Transverse colon (tissue), 4 donors: ENCODE measurements at places on chromosomes 5 and 9.

DNA sequence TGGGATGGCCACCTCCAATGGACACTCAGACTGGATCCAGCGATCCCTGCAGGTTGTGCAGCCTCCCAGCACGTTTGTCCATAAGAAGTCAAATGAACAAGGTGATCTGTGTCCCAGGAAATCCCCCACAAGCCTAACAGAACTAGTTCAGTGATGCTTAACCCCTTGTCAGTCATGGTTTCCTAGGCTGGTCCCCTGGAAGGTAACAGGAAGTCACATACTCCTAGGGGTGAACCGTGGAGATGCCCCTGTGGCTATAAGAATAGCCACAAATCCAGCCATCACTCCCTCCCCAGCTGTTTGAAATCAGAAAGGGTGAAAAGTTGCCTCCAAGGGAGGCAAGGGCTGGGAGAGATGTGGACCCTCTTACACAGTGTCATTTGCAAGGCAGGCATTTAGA is 22.5 kb downstream of the PAX5 start:
- no peak for DNase-seq

- DNase-seq = peak; percentile 65
These were observed 44.3 kb upstream of the BICD2 start for GRCh38 chr9:92808726-92809451.

GRCh38 chr9:121786543-121786948 is 135.1 kb downstream of the DAB2IP start:
- DNase-seq = no peak

- DNase-seq = no peak
These were observed 744.8 kb downstream of the KCTD16 start for GRCh38 chr5:144915452-144915851.

- DNase-seq = no peak
These were observed 123.3 kb downstream of the PHF2 start for GRCh38 chr9:93699650-93700049.

DNA sequence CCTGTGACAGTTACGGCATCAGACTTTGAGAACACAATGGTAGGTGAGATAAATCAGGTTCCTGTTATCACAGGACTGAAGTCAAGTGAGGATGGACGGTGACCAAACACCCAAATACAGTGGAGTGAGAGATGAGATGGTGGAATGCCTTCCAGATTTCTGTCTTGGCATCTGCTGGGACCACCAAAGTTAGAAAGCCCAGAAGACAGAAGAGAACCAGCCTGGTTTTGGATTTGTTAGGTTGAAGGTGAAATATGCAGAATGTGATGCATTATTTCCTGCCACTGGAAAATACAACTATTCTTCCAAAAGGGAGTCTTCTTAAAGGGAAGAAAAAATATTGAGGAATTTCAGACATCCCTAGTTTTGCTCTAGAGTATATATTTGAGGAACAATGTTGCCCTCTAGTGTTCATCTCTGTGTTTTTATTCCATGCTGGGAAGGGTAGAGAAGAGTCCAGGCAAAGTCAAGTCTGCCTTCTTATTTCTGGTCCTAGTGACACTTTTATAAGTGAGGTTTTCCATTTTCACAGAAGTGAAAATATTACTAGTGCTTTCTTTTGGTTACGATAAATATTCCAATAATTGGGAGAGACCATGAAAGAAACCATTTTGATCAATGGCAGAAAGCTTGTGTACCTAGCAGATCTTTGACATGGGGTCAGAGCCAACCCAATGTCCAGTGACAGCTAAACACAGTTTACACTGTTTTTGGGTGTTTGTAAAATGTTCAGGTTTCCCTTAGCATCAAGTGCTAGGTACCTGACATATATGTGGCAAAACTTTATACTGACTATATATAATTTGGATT is 142.3 kb upstream of the ANKH start:
- no peak for DNase-seq

- no peak for DNase-seq
These were observed 93.0 kb upstream of the PAPPA start for GRCh38 chr9:116060631-116061030.

DNA sequence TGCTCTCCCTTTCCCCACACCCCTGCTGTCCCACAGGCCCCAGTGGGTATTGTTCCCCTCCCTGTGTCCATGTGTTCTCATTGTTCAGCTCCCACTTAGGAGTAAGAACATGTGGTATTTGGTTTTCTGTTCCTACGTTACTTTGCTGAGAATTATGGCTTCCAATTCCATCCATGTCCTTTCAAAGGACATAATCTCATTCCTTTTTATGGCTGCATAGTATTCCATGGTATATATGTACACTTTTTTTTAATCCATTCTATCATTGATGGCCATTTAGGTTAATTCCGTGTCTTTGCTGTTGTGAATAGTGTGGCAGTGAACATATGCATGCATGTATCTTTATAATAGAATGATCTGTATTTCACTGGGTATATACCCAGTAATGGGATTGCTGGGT is 25.6 kb downstream of the FER start:
- no peak for DNase-seq

GRCh38 chr5:112779531-112779930 is 41.8 kb downstream of the APC start:
- DNase-seq = no peak

GRCh38 chr5:10442576-10442975 is 897 bp downstream of the ROPN1L start:
- no peak for DNase-seq

DNA sequence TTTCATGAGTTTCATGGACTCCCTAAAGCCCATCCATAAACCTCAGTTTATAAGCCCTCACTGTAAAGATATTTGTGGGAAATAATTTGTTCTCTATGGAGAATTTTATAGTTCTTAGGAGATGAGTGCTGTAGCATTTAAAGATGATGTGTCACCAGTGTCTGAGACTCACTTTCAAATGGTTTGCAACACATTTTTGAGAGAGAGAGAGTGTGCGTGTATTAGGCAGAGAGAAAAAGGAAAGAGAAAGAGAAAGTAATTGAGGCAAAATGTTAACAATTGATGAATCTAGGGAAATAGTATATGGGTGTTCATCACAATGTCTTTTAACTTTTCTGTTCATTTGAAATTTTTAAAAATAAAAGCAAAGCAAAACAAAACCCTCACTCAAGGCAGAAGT is 479.0 kb downstream of the ZSWIM6 start:
- no peak for DNase-seq

DNA sequence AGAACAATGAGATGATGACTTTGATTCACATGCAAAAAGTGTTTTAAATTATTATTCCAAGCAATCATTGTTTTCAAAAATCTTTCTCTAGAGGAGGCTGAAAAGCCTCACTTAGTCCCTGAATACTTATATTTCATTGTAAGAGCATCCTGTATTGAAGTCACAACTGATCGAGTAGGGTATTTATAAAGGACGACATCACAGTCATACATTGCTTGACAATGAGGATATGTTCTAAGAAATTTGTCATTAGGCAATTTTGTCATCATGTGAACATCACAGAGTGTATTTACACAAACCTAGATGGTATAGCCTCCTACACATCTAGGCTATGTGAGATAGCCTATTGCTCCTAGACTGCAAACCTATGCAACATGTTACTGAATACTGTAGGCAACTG is 510.4 kb upstream of the RGMB start:
- DNase-seq = no peak

DNA sequence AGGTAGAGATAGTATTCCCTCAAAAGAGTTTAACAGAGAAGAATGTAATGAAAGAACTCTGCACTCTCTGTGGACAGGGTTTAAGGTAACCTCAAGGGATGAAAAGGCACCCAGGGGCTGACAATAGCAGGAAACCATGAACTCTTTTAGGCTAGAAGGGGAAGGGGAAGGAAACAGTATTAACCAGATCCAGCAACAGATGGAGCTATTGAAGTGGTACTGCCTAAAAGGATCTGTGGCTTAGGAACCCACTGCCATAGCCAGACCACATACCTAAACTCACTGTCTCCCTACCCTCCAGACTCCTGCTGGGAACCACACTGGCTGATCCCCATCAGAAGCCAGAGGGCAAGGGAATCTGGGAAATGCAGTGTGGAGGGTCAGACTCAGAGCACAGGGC is 35.5 kb downstream of the PLGRKT start:
- DNase-seq = no peak

DNA sequence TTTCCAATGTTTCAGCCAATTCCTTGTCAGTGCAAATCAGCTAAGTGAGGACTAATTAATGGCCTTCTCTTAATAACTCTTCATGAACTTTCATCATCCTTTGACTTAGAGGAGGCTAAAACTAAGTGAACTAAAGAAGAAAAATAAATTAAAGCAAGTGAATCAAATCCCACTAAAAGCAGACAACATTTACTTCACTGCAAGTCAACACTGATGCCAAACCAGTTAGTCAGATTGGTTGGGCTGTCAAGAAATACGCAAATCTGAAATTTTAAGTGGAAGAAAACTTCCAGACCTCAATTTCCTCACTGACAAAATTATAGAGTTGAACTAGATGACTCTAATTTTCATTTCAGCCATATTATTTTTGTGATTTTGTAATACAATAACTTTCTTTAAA is 137.2 kb upstream of the PRLR start:
- DNase-seq = no peak

GRCh38 chr5:73363911-73364730 is 84.5 kb downstream of the FOXD1 start:
- no peak for DNase-seq

- no peak for DNase-seq
These were observed 64.0 kb upstream of the RANBP6 start for GRCh38 chr9:6079386-6079785.

DNA sequence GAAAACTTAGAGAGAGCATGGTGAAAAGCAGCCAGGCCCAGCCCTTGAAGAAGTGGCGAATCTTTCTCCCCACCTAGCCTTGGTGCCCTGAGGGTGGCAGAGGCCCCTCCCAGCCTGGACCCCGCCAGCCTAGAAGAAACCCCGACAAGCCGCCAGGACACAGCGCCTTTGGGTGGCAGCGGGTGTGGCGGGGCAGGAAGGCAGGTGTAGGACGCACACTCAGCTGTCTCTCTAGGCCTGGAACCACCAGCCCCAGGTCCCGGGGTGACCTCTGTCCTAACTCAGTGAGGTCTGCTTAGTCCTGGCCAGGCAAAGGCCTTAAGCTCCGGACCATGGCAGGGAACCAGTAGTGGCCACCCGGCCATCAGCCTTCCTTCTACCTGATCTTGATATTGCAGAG is 178.3 kb downstream of the BARX1 start:
- DNase-seq = no peak

DNA sequence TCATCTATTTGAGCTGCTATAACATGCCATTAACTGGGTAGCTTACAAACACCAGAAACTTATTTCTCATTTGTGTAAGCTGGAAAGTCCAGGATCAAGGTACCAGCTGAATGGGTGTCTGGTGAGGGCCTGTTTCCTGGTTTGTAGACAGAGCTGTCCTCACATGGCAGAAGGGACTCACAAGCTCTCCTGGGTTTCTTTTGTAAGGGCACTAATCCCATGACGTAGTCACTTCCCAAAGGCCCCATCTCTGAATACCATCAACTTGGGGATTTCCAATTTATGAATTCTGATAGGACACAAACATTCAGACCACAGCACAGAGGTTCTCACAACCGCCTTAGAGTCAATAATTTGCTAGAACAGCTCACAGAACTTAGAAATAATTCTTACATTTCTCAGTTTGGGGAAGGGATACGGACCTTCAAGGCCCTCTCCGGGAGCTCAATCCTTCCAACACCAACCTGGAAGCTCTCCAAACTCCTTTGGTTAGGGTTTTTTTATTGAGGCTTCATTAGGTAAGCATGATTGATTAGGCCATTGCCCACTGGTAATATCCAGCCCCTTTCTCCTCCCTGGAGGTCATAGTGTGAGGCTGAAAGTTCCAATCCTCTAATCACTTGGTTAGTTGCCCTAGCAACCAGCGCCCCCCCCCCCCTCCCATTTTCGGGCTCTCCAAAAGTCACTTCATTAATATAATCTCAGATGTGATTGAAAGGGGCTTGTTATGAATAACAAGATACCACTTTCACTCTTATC is 7.6 kb upstream of the DNAJA1 start:
- DNase-seq = no peak
